Lung (tissue), 17 donors: ENCODE measurements at places on chromosomes 5 and 9. TPM values are rescaled to one million over a fixed set of nuclear protein-coding genes. Genes with fewer than 3 reads are reported as not detected.
A peak's percentile ranks its signal among the peaks of the same experiment; 100 is the strongest.

GRCh38 chr9:23543419-23543818 lies 282.6 kb downstream of the ELAVL2 start:
- DNase-seq: no peak

DNA sequence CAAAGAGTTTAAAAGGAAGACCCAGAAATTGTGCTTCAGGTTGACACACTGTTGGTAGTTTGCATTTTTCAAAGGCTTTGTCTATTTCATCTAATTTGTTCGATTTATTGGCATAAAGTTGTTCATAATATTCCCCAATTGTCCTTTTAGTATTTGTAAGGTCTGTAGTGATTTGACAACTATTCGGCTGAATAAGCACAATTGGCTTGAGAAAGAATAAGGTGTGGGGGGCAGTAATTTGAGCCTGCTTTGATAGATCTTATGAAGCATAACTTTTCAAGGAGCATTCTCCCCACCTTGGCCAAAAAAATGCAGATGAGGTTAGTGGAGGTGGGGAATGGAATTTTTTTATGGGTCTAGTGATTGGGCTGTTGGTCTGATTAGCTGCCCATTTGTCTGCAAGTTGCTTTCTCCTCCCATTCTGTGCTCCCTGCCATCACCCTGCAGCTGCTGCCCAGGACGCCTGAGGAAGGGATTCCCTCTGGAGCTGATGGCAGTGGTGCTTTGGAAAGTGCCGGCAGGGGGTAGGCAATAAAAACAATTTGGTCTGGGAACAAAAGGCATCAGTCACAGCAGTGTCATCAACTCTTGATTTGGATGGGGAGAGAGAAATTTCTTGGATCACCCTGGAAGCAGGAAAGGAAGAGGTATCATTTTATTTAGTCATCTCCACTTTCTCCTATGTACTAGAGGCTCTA lies 26.6 kb downstream of the WNT8A start:
- no peak for DNase-seq

- DNase-seq: no peak
Measured at GRCh38 chr5:42989190-42989589, 50.9 kb downstream of the ANXA2R start.

- DNase-seq: no peak
Measured at GRCh38 chr9:88805217-88805943, 185.9 kb upstream of the S1PR3 start.

GRCh38 chr5:123105864-123106263 lies 16.8 kb downstream of the PRDM6 start:
- DNase-seq: no peak

DNA sequence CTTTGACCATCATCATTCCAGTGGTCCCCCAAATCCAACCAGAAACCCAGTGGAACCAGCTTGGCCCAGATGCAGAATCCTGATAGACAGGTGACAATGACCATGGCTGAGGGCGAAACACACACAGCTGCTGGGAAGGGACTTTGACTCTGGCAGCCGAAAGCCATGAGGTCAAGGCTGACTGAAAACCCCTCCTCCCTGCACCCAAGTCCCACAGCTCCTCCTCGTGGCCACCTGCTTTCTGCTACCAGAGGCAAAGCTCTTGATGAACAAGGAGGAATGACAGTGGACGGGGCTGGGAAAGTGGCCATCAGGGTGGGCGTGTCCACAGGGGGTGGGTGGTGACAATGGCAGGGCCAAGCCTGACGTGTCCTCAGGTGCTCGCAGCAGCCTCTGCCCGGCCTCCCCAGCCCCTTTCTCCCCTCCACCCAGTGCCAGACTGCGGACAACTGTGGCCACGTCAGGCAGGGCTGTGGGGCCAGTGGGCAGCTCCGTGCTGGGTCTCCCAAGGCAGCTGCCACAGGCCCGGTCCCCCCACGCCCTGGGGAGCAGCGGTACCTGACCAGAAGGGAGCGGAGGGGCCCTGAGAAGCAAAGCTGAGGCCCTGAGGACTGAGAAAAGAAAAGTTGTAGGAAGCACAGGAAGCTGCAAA lies 30.8 kb upstream of the SARDH start:
- peak; percentile 9 for DNase-seq

GRCh38 chr5:113474100-113474728 lies 14.0 kb downstream of the MCC start:
- no peak for DNase-seq

DNA sequence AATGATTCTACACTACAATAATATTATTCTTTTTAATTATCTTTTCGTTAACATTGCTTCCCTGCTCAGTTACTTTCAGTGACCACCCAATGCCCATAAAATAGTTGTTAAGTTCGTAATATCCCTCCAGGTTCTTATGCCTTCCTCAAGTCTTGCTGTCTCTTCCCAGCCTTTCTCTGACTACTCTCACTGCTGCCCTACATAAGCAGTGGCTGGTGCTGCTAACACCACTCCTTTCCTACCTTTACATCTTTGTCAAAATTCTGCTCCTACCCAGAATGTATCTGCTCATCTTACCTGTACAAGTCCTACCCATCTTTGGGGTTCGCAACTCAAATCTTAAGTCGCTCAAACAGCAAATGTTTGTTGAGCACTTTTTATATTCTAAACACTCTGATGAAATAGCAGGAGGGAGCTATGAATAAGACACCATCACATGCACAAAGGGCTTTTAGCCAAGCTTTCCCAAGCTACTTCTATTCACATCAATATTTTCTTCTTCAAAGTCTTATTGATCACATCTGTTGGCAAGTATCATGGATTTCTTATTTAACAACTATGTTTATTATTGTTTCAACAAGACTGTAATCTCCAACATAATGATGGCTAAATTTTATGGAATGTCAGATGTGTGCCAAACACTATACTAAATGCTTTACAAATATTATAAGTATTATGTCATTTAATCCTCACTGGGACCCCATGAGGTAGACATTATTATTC lies 29.5 kb downstream of the SLC25A46 start:
- DNase-seq: no peak

DNA sequence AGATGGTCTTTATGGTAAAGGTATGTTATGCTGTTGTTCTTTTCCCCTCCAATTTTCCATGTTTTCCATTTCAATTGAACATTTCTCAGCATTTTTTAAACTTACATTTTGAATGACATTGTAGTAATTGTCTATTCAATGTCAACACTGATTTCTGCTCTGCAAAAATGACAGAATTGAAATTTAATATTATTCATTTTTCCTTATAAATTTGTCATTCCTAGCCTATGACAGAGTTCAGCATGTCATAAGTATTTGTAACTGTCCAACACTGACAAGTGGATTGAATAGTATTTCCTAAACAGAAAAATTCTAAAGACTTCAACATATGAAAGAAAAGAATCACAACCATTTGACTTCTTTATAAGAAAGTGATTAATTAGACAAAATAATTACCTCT lies 1478.3 kb upstream of the CDH6 start:
- no peak for DNase-seq

DNA sequence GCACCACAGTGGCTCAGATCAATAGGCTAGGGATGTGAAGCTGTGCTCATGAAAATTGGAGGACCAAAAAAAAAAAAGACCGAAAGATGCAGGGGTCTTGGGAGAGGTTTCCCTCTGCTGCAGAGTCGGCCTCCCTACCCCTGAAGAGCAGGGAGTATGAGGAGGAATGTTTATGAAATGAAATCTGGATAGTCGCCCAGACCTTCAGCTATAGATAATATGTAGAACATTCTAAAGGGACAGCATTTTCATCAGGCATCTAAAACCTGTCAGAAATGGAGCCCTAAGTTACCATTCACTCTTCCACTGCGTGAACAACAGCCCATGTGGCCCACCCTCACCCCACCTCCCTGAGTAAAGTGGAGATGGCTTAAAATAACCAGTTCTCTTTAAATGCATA lies 122.9 kb downstream of the TMEM174 start:
- no peak for DNase-seq

- DNase-seq: no peak
Measured at GRCh38 chr5:93636837-93637236, 53.8 kb downstream of the NR2F1 start.

GRCh38 chr5:16574789-16575721 lies 41.7 kb downstream of the RETREG1 start:
- DNase-seq: no peak

DNA sequence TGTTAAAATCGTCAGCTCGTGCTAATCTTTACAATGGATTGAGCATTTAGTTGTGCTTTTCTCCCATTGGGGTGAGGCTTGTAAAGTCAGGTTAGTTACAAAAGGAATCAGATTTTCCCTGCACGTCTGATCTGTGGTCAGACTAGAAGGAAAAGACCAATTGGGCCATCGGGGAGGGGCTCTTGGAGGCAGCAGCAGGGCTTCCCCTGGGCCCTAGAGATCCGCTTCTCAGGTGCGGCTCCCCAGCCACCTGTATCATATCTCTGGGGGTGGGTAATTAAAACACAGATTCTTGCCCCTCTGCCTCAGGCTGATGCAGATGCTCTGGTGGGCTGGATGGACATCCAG lies 200.3 kb downstream of the HSPA4 start:
- DNase-seq: no peak

DNA sequence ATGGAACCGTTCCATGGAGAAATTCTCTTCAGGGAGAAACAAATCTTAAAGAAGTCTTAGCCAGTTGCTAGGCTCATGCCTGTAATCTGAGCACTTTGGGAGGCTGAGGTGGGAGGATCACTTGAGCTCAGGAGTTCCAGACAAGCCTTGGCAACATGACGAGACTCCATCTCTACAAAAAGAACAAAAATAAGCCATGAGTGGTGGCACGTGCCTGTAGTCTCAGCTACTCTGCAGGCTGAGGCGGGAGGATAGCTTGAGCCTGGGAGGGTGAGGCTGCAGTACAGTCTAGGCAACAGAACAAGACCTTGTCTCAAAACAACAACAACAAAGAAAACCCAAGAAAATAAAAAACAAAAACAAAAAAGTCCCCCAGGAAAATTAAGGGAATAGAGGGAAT lies 8.2 kb downstream of the HSPB3 start:
- DNase-seq: no peak

GRCh38 chr9:128683340-128684064 lies 5.5 kb upstream of the SET start:
- peak; percentile 59 for DNase-seq

- DNase-seq: no peak
Measured at GRCh38 chr5:96317945-96318344, 115.1 kb downstream of the PCSK1 start.

DNA sequence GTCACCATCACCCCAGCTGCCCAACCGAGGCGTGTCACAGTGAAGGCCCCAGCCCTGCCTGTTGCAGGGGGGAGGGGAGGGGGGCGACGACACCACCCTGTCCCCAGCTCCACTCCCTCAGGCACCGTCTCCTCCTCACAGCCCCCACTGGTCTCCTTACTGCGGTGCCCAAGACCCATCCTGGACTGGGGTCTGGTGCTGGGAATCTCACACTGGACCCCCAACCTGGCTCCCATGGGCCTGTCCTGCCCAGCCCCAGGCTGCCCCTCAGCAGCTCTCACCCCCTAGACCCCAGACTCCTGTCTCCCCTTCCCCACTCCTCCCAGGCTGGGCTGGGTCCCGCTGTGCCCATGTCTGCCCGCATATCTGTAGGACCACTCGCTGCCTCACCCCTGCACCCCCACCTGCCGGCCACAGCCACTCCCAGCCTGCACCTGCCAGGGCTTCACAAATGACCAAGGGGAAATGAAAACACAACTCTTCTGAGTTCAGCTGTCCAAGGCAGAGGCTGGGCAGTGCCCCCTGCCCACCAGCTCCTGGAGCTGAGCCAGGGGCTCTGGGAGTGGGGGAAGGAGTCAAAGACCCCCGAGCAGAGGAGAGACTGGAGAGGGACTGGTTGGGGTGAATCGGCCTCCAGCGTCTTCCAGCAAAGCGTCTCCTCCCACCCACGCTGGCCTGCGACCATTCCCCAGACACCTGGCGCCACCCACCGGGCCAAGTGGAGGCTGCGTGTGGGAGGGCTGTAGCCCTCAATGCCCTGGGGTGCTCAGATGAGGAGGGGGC lies 32.6 kb upstream of the EGFL7 start:
- peak; percentile 72 for DNase-seq

GRCh38 chr5:137604348-137605095 lies 105.4 kb upstream of the SPOCK1 start:
- peak; percentile 29 for DNase-seq

GRCh38 chr9:71774920-71775319 lies 6.6 kb upstream of the CEMIP2 start:
- DNase-seq: no peak

DNA sequence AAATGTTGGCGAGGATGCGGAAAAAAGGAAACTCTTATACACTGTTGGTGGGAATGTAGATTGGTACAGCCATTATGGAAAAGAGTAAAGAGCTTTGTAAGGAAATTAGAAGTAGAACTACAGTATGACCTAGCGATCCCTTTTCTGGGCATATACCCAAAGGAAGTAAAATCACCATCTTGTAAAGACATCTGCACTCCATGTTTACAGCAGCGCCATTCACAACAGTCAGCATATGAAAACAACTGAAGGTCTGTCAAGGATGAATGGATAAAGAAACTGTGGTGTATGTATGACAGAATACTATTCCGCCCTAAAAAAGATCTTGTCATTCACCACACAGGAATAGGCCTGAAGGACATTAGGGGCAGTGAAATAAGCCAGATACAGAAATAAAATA lies 27.7 kb upstream of the SLC25A51 start:
- DNase-seq: no peak

DNA sequence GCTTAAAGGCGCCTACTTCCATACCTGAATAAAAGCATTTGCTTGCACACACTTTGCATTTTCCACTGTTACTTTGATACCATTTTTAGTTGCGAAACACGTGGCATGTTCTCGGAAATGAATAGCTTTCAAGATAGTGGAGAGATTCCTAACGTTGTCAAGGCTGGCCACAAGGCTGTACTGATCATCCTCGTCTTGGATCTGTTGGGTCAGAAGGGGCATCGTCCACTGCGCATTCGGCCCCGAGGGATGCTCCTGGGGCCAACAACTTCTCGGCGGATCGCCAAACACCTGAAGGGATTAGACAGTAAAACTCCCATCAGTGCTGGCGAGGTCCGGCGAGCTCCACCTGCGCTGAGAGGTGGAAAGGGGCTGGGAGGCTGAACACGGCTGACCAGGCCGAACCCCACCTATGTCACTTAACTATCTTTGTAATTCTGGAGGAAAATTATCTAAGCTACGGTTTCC lies 599 bp downstream of the RAD1 start:
- DNase-seq: no peak

- DNase-seq: no peak
Measured at GRCh38 chr5:14880688-14881087, 9.1 kb upstream of the ANKH start.

DNA sequence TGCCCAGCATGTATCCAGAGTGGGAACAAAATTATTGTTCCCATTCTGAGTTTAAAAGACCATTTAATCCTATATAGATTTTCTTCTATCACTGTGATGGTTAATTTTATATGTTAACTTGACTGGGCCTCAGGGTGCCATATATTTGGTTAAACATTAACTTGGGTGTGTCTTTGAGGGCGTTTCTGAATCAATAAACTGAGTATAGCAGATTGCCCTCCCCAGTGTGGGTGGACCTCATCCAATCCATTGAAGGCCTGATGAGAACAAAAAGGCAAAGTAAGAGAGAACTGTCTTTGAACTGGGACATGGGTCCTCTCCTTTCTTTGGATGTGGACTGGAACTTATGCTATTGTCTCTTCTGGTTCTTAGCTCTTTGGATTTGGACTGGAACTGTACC lies 17.3 kb downstream of the RIOK2 start:
- DNase-seq: no peak

- no peak for DNase-seq
Measured at GRCh38 chr5:162256711-162257110, 189.1 kb downstream of the GABRG2 start.

GRCh38 chr5:34464829-34465228 lies 191.3 kb upstream of the RAI14 start:
- no peak for DNase-seq

ACOT12 gene
- not detected for polyA plus RNA-seq

CD274 gene
- 30.7 TPM for polyA plus RNA-seq

IFNA13 gene
- polyA plus RNA-seq: not detected

COL5A1 gene
- 12.2 TPM for polyA plus RNA-seq

SPATA9 gene
- polyA plus RNA-seq: 0.77 TPM

NR5A1 gene
- polyA plus RNA-seq: 0.02 TPM

SLC6A18 gene
- polyA plus RNA-seq: not detected
